IMR-90 (cell line): ENCODE measurements at places on chromosomes 5 and 9.

DNA sequence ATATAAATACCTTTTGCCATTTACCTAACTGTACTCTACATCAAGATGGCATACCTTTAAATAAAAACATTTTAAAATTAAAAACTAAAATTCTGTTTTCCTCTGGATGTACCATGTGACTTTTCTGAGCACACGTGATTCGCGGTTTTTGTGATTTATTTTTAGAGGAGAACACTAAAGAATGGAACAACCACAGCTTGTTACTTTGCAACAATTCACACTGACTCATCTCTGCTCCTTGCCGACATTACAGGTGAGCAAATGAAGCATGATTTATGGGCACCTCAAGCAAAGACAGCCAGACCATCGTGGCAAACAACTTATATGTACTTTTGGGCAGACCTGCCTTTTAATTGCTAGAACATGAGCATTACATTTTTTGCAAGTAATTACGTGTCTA, 61.3 kb downstream of the GDA start:
- no peak for DNase-seq

DNA sequence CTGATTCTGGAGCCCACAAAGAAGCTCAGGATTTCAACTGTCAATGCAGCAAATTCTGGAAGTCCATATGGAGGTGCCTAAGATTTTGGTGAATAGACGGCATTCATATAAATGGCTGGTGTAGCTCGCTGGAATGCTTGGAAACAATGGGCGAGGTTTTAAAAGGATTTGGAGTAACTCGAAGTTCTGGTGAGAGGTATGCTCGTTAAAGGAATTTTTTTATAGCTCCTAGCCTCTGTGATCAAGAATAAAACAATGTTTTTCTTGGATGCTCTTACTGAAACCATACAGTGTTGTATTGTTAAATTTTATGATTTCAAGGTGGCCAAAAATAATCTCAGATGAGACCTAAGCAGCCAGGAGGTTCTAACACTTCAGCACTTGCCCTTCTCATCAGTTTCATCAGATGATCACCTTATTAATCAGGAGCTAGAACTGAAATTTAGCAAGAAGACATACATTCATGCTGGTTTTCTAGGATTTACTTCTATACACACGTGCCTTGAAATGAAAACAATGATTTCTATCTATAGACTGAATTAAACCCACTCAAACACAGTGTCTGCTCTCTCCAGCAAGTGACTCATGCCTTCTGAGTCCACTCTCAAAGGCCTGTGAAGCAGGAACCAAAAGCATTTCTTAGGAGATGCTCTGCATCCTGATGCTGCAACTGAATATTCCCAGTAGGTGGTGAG, 79.2 kb downstream of the OTULIN start:
- peak; percentile 77 for DNase-seq

- DNase-seq: no peak
These were observed 35.8 kb downstream of the ARHGEF28 start for GRCh38 chr5:73661753-73662152.

- no peak for DNase-seq
These were observed 3.5 kb downstream of the PAX5 start for GRCh38 chr9:37030611-37030939.

GRCh38 chr9:3676766-3677165, 151.0 kb upstream of the RFX3 start:
- no peak for DNase-seq

DNA sequence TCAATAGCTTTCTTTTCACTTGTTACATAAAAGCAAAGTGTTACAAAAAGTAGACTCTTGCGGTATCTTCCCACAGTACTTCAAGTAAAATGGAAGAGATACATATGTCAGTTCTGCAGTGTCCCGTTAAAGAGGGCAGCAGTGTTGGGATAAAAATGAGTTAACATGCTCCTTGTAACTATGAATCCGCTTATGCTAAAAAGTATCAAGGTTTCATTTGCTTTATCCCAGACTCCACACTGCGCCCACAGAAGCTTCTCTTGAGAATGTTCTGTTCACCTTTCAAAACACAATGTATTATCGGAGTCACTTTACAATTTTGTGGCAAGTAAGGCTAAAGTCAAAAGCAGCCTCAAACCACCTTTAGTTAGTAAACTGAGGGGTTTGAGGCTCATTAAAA, 790 bp downstream of the PTAR1 start:
- no peak for DNase-seq

GRCh38 chr9:29432191-29432590, 1858.9 kb upstream of the C9orf72 start:
- no peak for DNase-seq
